Activated gamma-delta T cell (primary cell): ENCODE measurements at places on chromosomes 3 and 15.

- DNase-seq, result no peak
Observed at GRCh38 chr15:80241508-80241907, 10.5 kb downstream of the CTXND1 start.

GRCh38 chr15:51283026-51283425 is 55.4 kb downstream of the CYP19A1 start:
- DNase-seq, result no peak

- DNase-seq, result no peak
Observed at GRCh38 chr3:100759950-100760349, 50.7 kb downstream of the TFG start.

DNA sequence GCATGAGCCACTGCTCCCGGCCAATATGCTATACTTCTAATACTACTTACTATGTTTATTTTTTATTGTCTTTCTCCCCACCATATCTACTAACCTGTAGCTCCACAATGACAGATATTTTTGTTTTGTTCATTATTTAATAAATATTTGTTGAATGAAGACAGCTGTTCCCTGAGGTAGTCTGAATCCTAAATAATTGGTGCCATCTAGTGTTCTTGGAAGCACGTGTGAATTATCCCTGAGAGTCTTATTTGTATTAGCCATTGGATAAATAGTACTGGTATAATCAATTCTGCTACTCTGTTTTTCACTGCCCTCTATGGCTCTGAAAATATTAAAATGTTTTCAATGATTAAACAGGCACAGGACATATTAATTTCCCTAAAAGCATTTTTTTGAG is 5.6 kb upstream of the APPL1 start:
- no peak for DNase-seq
